ENCODE measurements at places on chromosomes 13 and 19.

- no peak for DNase-seq
Observed at GRCh38 chr19:38565691-38566105, 52.1 kb downstream of the MAP4K1 start.

DNA sequence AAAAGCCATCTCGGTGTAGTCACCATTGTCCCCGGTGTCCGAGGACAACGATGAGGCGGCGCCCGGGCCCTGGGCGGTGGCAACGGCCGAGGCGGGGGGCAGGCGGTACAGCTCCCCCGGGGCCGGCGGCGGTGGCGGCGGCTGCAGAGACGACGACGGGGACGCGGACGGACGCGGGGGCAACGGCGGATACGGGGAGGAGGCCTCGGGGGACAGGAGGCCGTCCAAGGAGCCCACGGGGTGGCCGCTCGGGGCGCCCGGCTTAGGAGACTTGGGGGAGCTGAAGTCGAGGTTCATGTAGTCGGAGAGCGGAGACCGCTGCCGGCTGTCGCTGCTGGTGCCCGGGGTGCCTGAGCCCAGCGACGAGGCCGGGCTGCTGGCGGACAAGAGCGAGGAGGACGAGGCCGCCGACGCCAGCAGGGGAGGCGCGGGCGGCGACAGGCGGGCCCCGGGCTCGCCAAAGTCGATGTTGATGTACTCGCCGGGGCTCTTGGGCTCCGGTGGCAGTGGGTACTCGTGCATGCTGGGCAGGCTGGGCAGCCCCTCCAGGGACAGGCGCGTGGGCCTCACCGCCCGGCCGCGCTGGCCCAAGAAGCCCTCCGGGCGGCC lies 3.5 kb downstream of the IRS2 start:
- no peak for DNase-seq

GRCh38 chr13:55000844-55001243 lies 1972.2 kb downstream of the OLFM4 start:
- DNase-seq: no peak

DNA sequence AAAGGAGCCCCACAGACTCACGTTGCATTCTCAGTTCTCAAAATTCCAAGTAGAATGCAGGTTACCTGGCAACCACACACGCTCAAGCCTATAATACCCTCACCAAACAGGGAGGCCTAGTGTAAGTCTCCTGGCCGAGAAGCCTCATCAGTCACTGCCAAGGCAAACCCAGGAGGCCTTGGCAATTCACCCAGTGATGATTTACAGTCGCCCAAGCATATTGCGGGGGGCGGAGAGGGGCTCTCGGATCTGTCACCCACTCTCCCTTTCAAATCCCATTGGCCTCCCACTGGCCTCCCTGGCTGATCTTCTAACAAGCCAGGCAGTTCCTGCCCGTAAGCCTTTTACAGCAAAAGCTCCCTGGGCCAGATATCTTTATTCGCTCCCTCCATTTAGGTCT lies 1.1 kb downstream of the AKAP8L start:
- no peak for DNase-seq

- DNase-seq: no peak
Observed at GRCh38 chr19:39946532-39946931, 12.1 kb upstream of the FCGBP start.

DNA sequence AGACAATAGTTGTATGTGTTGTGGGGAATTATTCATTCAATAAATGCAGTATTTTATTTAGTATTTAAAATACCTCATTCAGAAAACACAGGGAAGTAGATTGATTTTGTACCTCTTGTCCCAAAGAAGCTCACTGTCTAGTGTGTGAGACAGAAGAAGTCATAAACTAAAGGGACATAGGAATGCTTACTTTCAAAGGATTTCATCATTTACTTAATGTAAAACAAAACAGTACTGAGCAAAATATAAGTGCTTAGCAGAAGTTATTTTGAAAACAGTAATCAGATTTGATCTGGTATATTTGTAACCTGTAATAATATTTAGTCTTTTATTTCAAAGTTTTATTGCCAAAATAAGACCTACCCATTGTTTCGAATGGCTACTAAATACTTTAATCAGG lies 117.9 kb downstream of the TDRD3 start:
- no peak for DNase-seq

DNA sequence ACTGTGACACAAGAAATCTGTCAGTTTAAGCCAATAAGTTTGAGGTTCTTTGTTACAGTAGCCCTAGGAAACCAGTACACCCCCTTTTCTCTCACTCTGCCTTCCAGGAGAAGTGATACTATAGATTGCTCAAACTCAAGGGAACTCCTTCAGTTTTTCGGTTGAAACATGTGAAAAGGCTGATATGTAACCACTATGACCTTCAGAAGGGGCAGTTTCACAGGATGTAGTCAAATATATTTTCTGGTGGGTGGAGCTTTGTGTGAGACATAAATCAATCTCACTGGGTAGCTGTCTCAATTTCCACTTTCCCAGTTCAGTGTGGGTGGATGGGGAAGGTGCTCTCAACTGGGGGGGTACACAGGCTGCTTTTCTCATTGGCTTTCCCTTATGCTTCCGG lies 41.7 kb downstream of the HTR2A start:
- no peak for DNase-seq

DNA sequence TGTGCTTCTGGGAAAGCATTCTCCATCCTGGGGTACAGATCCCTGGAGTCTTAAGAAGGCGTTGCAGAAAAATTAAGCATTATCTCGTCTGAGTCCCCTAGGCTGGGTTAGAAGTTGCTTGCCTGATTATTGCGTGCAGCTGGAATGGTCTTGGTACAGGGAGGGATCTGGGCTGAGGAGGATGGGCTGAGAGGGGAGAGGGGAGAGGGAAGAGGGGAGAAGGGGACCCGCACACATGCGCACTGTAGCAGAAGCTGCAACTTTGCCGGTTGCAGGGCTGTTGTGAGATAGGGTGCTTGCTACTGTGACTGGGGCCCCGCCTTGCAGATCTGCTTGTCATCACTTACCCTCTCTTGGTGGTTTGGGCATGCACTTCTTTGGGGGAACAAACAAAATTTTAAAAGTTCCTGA lies 316.8 kb downstream of the DLEU7 start:
- no peak for DNase-seq

- no peak for DNase-seq
Observed at GRCh38 chr13:69828527-69828926, 279.1 kb upstream of the ATXN8OS start.

DNA sequence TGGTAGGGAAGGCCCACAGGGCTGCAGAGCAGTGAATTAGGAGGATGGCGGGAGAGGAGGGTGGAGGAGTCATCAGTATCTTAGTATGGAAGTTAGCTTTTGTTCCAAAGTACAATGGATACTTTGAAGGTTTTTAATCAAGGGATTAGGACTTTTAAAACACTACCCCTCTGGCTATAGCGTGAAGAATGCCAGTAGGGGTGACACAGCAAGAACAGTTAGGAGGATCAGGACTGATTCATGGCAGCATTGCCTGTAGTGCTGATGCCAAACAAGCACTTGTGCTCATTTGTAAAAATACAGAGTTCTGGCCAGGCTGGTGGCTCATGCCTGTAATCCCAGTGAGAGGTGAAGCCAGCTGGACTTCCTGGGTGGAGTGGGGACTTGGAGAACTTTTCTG lies 46.2 kb downstream of the SKA3 start:
- no peak for DNase-seq

GRCh38 chr19:54554006-54554405 lies 19.6 kb upstream of the LILRA2 start:
- DNase-seq: no peak

GRCh38 chr19:39158646-39159260 lies 33.2 kb downstream of the PAK4 start:
- no peak for DNase-seq

DNA sequence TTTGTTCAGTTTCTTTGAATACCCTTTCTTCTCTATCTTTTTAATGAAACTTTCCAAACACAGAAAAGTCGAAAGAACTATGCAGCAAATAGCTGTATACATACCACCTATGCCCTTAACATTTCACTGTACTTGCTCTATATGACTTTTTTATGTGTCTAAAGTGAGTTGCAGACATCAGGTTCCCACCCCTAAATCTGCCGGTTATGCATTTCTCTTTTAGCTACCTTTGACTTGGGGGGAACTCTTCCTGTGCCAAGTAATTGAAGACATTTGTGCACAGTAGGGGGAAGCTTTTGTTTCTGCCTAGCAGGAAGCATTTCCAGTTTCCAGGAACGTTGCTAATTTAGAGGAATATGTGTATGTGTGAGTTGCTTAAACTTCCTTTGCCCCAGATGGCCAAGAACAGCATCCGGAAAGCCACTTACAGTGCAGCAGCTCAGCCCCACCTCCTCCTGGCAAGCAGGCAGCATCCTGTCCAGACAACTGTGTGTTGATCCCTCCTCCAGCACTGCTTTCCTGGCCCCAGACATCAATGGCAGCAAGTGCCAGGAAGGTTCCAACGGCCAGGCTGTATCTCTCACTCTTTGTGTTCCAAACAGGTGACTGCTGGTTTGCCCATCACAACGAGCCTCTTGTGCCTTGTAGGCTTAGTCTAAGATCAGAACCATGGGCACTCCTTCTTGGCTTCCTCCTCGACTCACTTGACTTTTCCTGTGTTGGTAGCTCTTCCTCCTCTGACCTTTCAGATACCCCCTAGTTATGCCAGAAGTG lies 14.7 kb upstream of the GRAMD1A start:
- DNase-seq: no peak

- no peak for DNase-seq
Observed at GRCh38 chr13:111265701-111266035, 54.8 kb upstream of the TEX29 start.

GRCh38 chr13:33123066-33123859 lies 107.0 kb downstream of the KL start:
- peak; percentile 93 for DNase-seq

GRCh38 chr19:13181747-13182388 lies 31.7 kb downstream of the IER2 start:
- no peak for DNase-seq

GRCh38 chr13:113747291-113747833 lies 11.7 kb upstream of the TMEM255B start:
- no peak for DNase-seq

DNA sequence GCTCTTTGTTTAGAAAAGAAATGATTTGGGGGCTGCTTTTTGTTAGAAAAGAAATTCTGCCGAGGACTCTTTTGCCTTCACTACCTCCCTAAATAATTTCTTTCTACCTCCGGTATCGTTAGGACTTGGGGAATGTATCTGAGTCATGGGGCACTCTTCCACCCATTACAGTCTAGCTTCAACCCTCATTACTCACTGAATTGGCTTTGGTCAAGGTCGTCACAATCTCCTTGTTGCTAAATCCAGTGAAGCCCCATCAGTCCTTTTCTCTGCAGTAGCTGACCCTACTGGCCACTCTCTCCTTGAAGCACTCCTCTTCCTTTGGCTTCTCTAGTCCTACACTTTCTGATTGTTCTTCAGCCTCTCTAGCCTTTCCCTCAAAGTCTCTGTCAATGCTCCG lies 34.0 kb downstream of the WDR87 start:
- no peak for DNase-seq

DNA sequence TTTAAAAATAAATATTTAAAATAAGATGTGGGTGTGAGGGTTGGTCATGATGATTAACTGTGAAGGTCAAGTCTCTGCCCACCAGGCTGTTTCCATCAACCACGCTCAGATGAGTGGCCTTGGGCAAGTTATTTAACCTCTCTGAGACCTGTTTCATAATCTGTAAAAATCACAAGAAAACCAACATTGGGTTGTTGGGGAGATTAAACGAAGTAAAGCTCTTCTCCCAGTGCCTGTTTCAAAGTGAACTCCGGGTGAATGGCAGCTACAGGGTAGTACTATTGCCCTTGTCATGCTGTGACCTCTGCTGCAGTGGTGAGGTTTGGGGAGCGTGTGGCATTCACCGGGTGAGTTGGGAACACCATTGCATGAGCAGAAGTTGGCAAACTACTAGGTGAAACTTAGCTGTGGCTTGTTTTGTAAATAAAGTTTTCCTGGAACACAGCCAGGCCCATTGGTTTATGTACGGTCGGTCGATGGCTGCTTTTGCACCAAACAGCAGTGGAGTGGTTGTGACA lies 153.2 kb downstream of the USP12 start:
- no peak for DNase-seq
